NCI-H524 treated with DMSO at 0.1 percent for 48 hours (cell line): ENCODE measurements at places on chromosomes 6 and 20.

- DNase-seq: no peak
Measured at GRCh38 chr6:143601504-143601903, 76.3 kb upstream of the PHACTR2 start.

GRCh38 chr6:75430631-75431325 lies 62.8 kb downstream of the FILIP1 start:
- peak; percentile 32 for DNase-seq

- no peak for DNase-seq
Measured at GRCh38 chr6:108251252-108251651, 9.6 kb downstream of the SNX3 start.

GRCh38 chr6:14276071-14276470 lies 158.5 kb downstream of the CD83 start:
- DNase-seq: no peak

GRCh38 chr20:33521461-33521860 lies 31.6 kb downstream of the CBFA2T2 start:
- peak; percentile 93 for DNase-seq

- no peak for DNase-seq
Measured at GRCh38 chr6:35969646-35970045, 48.7 kb upstream of the SRPK1 start.

DNA sequence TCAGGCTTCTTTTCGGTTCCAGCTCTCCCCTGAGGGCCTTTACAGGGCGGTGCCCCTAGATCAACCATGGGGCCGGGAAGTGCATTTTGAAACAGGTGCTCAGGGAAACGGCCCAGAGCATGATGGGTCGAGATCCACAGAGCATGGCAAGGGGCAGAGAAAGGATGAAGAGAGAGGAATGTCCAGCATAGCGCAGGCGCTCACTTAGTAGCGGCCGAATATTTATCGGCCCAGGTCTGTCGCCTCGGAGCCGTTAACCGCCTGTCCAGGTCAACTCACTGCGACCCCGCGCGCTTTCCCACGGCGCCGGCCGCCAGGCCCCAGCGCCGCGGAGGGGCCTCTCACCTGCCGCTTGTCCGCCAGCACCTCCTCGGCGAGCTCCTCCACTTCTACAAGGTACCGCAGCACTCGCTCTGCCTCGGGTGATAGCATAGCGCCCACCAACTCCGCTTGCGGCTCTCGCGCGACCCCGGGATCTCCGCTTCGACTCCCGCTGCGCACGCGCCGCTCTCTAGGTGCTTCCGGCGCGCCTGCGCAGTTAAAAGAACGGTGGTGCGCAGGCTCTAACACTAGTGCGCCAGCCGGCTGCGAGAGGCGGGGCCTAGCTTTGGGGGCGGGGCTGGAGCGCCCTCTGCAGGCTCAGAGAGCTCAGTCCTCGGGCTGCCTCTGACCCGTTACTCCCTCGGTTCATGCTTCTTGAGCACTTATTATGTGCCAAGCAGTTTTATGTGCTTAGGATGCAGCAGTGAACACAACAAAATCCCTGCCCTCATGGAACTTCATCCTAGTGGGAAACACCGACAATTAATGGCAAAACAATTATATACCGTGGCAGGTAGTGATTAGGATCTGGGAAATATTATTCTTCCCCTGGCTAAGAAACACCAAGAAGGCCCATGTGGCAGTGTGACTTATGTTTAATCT lies at the start of gene PDRG1:
PDRG1 (minus strand) TSS at position 517 of the 924 bp plus-strand sequence; CDS start at position 432, 85 bp downstream.
- peak; percentile 91 for DNase-seq

DNA sequence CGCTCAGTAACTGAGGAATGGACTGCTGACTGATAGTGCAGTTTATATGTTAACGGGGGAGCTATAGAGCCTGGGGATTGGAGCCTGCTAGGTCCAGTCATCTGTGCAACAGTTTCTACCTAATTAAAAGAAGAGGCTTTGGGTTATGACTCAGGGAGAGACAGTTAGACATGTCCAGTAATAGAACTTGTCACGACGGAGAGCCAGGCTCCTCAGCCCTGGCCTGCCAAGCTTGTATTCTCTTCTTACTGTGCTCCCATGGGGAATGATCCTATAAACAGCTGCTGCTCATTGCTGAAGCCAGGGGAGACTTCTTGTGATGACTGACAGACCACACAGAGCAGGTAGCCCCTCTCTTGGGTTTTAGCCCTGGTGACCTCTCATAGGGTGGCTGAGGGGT lies 69.3 kb downstream of the SYNJ2 start:
- DNase-seq: no peak

DNA sequence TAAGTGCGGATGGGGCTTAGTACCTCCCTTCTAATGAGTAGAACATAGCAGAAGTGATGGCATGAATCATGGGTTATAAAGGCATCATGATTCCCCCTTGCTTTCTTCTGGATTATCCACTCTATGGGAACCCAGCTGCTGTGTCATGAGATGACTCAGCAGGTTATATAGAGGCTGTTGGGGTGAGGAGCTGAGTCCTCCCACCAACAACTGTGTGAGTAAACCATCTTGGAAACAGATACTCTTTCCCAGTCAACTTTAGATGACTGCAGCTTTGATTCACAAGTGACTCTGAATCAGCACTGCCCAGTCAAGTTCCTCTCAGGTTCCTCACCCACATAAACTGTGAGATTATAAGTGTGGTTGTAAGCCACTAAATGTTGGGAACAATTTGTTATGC lies 46.3 kb downstream of the FAM83B start:
- DNase-seq: no peak

DNA sequence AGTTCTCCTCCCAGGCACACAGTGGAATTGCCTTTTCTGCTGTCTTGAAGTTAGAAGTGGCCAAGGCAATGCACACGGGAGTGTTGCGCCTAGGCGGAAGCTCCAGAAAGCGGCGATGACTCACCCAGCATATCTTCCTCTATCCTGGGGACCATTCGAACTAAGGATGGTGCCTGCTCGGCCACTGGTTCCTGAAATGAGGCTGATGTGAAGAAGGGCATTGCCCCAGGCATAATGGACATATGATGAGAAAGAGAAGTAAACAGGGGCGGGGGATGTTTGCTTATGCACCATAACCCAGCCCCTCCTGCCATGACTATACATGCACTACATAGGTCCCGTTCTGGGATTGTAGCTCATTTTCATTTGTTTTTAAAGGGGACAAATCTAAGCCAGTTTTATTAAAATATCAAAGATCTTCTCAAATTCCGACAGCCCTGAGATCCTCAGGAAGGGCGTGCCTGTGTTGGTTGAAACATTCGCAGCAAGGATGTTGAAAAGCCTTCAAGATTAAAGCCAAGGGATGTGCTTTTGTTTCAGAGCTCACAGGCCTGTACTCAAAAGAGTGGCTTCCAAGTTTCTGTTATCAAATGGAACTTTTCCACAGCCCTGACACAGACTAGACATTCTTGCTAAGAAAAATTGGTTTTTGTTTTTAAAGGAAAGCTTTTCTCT lies 218.5 kb downstream of the LY86 start:
- DNase-seq: no peak

DNA sequence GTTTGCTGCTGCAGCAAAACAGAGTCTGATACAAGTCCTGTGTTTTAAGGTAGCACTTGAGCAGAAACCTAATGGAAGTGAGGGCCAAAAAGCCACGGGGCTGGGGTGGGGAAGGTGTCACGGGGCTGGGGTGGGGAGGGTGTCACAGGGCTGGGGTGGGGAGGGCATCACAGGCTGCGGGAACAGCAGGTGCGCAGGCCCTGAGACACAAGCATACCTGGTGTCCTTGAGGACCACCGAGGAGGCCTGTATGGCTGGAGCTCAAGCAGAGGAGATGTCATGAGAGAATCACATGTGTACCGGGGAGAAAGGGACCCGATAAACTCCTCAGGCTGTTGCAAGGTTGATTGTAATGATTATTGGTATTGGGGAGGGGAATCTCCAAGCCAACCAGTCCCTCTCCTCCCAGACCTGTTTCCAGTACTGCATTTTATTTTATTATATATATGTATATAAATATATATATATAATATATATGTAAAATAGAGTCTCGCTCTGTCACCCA lies 13.6 kb upstream of the SPO11 start:
- DNase-seq: no peak

DNA sequence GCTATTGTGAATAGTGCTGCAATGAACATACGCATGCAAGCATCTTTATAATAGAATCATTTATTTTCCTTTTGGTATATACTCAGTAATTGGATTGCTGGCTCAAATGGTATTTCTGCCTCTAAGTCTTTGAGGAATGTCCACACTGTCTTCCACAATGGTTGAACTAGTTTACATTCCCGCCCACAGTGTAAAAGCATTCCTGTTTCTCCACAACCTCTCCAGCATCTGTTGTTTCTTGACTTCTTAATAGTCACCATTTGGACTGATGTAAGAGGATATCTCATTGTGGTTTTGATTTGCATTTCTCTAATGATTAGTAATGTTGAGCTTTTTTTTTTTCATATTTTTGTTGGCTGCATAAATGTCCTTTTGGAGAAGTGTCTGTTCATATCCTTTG lies 208.7 kb downstream of the PHF3 start:
- no peak for DNase-seq

GRCh38 chr20:19025430-19026120 lies 186.9 kb upstream of the SLC24A3 start:
- DNase-seq: no peak

DNA sequence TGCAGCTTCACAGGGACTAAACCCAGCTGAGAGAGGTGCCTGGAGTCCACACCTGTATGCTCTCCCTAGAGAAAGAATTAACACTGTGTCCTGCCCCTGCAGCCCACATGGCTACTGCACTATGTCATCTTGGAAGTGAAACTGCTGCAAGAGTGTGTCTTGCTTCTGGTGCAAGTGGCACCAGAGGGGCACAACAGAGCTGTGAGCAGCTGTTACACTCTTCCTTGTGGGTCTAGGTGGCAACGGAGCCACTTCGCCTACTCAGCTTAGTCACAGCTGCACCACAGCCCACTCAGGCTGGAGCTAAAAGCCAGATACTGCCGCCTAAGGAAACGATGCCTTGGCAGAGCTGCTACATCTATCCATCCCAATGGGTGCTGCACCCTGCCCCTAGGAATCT lies 391.4 kb downstream of the COL12A1 start:
- no peak for DNase-seq

DNA sequence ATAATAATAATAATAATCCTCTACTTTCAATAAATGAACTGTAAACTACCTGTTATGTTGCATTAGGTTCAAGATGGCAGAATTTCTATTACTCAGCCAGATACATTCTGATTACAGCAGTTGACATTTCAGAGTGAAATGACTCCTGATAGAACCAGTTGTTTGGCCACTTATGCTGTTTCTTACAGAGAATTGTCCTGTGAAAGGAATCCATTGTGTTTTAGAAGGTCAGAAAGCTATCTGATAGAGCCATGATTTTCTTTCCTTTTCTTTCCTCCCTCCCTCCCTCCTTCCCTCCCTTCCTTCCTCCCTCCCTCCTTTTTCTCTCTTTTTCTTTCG lies 16.6 kb downstream of the GJA10 start:
- no peak for DNase-seq

GRCh38 chr6:157547112-157547511 lies 166.1 kb downstream of the ZDHHC14 start:
- no peak for DNase-seq

- no peak for DNase-seq
Measured at GRCh38 chr6:55827818-55828522, 47.4 kb downstream of the BMP5 start.

- no peak for DNase-seq
Measured at GRCh38 chr20:889932-890463, 26.1 kb downstream of the ANGPT4 start.

DNA sequence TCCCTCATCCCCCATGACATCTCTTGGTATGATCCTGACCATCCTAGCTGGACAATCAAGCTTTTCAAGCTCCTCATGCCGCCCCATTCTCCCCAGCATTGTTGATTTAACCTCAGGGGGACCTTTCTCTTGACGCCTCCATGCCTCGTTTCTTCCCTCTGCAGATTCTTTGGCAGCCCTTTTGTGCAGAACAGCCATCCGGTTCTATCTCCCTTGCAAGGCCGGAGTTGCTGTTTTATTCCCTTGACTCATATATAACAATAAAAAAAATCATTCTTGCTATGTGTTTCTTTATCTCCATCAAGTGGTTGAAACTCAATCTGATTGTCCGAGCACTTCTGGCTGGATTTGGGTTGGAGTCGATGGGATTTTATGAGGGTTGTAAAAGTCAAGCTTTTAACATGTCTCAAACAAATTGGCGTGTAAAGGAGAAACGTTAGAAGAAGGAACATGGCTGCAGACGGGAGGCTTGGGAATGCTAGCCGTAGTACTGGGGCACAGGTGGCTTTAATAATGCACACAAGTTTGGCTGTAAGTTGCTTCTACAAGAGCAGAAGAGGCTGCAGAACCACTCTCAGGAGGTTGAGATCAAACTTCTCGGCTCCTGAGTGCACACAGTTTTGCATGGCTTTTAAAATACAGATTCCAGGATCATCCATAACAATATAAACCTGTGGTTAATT lies 3.9 kb upstream of the SULF2 start:
- DNase-seq: no peak

GRCh38 chr6:151170622-151171246 lies 69.0 kb upstream of the AKAP12 start:
- no peak for DNase-seq

DNA sequence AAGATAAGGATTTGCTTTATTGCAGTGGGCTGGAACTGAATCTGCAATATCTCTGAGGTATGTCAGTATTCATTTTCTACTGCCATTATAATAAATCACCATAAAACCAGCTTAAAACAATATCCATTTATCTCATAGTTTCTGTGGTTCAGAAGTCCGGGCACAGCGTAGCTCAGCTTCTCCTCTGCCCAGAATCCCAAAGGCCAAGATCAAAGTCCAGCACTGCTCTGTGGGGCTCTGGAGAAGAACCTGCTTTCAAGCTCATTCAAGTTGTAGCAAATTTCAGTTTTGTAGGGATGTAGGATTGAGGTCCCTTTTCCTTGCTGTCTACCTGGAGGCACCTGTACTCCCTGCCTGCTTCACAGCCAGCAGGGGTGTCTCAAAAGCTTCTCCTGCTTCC lies 339.9 kb upstream of the AGPAT4 start:
- DNase-seq: no peak

- DNase-seq: no peak
Measured at GRCh38 chr6:110399219-110400071, 15.9 kb downstream of the DDO start.

DNA sequence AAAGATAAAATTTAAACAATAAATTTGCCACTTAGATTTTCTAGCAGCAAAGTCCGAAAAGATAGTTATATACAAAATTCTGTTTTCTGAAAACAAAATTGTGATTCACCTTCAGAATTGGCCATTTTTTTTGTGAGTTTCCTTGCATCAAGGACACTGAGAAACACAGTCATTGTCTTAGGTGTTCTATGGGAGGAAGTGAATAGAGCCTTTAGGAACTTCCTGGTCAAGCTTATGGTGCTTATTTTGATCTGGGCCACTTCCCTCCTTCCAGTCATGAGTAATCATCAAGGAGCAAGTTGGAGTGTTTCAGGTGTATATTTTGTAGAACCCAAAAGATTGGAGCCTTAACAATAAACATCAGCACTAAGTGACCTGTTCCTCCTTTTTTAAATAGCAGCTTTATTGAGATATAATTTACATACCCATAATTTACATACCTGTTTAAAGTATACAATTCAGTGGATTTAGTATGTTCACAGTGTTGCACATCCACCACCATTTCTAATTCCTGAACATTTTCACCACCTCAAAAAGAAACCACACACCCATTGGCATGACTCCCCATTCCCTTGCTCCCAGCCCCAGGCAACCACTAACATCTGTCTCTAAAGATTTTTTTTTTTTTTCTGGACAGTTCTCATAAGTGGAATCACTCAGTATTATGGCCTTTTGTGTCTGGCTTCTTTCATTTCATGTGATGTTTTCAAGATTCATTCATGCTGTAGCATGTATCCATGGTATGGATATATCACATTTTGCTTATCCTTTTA lies 17.6 kb downstream of the TMEM74B start:
- DNase-seq: no peak
